ENCODE measurements at places on chromosomes 5 and 9. TPM values are rescaled to one million over a fixed set of nuclear protein-coding genes. Genes with fewer than 3 reads are reported as not detected.

MYMK gene
- total RNA-seq = not detected

PCDHGA1 gene
- 0.22 TPM for total RNA-seq

GABBR2 gene
- total RNA-seq = 9.2 TPM

ZNF658 gene
- 2.9 TPM for total RNA-seq

PRXL2C gene
- total RNA-seq = 14.7 TPM

DBH gene
- total RNA-seq = not detected

FBXO38 gene
- total RNA-seq = 52.9 TPM

GRCh38 chr5:54463713-54464112 is 8.2 kb downstream of the HSPB3 start:
- no peak overlapping the region for H3K4me3 ChIP-seq
- H3K4me1 ChIP-seq = no peaks in the 10 kb centered on the region
- no peak overlapping the region for H3K27ac ChIP-seq
- DNase-seq = no peak

- no peak overlapping the region for H3K27ac ChIP-seq
- DNase-seq = no peak
- H3K4me1 ChIP-seq = no peaks in the 10 kb centered on the region
- H3K27me3 ChIP-seq = no peaks in the 10 kb centered on the region
Observed at GRCh38 chr9:138076650-138077009, 199.0 kb downstream of the CACNA1B start.

DNA sequence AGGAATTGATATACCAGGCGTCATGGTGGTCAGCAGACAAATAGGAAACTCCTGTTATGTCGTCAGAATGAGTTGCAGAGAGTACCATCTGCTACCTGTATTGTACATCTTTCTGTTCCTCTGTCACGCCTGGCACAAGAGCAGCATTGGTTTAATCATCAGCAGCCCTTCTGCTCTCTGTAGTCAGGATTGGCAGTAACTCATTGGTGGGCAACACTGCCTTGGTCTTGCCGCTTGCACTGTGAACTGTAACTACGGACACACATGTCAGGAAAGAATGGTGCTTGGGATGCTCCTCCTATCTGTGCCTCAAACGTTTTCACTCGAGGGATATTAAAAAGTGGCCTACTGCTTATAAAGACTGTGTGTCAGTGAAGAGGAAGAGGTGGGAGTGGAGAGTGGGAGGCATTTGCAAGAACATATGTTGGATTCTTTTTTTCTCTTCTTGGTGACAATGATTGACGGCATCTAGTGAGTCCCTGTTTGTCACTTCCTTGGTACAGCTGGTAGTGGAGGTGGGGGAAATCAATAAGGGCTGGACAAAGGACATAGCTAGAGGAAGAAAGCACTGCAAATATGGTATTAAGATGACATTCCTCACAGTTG is 76.6 kb downstream of the F2RL2 start:
- no peak for DNase-seq
- no peak overlapping the region for H3K4me3 ChIP-seq
- H3K36me3 ChIP-seq = no peaks in the 10 kb centered on the region

GRCh38 chr5:62450259-62450658 is 37.7 kb downstream of the IPO11 start:
- H3K4me1 ChIP-seq = no peaks in the 10 kb centered on the region
- H3K36me3 ChIP-seq = peaks cover 2% of the 10 kb centered on the region
- DNase-seq = no peak
- H3K27ac ChIP-seq = no peak overlapping the region
- no peaks in the 10 kb centered on the region for H3K27me3 ChIP-seq

- no peaks in the 10 kb centered on the region for H3K27me3 ChIP-seq
- no peak overlapping the region for H3K4me3 ChIP-seq
- no peak for DNase-seq
- no peaks in the 10 kb centered on the region for H3K36me3 ChIP-seq
- no peaks in the 10 kb centered on the region for H3K4me1 ChIP-seq
- H3K27ac ChIP-seq = no peak overlapping the region
Observed at GRCh38 chr9:72772661-72773060, 180.2 kb downstream of the ALDH1A1 start.

GRCh38 chr9:105483618-105484017 is 35.8 kb downstream of the FSD1L start:
- H3K36me3 ChIP-seq = no peaks in the 10 kb centered on the region
- H3K27ac ChIP-seq = no peak overlapping the region
- no peak for DNase-seq
- H3K27me3 ChIP-seq = no peaks in the 10 kb centered on the region

DNA sequence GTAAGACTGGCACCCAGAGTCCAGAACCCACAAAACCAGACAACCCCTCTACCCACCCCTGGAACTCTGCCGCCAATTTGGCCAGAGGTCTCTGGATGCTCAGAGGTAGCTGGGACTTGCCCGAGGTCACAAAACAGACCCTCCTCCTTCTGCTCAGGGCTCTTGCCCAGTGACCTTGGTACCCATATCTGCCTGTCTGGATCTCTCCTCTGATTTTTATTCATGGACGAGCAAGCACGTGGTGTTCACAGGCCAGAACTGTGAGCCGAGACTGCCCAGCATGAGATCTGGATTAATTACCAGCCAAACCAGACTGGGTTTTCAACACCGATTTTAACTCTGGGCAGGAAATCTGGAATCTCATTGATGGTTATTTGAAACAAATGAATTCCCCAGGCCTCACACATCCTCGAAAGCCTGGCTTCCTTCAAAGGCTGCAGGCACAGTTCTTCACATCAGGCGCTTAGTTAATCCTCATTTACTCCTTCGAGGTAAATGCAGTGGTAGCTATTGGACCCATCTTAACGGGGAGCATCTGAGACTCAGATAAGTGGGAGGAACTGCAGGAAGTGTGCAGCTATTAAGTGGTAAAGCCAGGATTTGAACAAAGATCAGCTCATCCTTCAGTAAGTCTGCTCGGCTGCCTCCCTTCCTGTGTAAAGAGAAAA is 21.4 kb downstream of the COL27A1 start:
- no peak overlapping the region for H3K4me3 ChIP-seq
- H3K4me1 ChIP-seq = peaks cover 24% of the 10 kb centered on the region
- no peak for DNase-seq
- H3K36me3 ChIP-seq = no peaks in the 10 kb centered on the region

DNA sequence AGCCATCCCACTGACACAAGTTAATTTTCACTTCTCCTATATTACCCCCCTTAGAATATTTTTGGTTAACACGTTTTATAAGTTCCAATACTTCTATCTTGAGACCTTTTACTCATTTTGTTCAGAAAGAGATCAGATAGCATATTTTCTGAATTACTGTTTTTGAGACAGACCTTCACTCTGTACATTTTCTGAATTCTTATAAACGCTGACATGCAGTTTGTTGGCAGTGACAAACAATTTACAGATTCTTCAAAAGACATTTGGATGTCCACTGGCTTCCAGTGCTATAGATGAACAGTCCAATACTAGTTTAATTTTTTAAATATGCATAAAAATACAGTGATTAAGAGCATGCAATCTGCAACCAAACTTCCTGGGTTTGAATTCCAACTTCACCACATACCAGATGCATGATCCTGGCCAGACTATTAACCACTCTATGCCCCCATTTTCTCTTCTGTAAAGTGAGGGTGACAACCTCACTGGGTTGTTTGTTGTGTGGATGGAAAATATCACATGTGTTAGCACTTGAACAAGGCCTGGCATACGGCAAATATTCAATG is 142.1 kb downstream of the AGTPBP1 start:
- H3K36me3 ChIP-seq = no peaks in the 10 kb centered on the region
- DNase-seq = no peak
- H3K4me1 ChIP-seq = no peaks in the 10 kb centered on the region
- H3K4me3 ChIP-seq = no peak overlapping the region

DNA sequence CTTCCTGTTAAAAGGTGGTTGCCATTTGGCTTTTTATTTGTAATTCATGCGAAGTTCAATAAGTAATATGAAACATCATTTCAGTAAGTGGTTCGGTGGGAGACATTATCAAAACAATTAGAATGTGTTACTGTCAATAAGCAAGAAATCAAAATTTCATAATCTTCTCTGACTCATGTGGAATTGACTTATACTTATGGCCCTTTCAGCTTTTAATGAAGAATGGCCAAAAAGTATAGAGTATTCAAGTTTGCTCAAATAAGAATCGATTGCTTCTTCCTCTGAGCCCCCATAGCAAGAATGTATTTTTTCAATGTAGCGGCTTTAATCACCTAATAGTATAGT is 174.5 kb downstream of the AOPEP start:
- DNase-seq = no peak
- H3K27ac ChIP-seq = no peak overlapping the region
- H3K27me3 ChIP-seq = no peaks in the 10 kb centered on the region
- no peak overlapping the region for H3K4me3 ChIP-seq

GRCh38 chr5:157578079-157578780 is 2.7 kb upstream of the ADAM19 start:
- H3K27ac ChIP-seq = no peak overlapping the region
- H3K4me1 ChIP-seq = peaks cover 13% of the 10 kb centered on the region
- DNase-seq = no peak
- no peaks in the 10 kb centered on the region for H3K36me3 ChIP-seq
- no peak overlapping the region for H3K4me3 ChIP-seq
- peaks cover 7% of the 10 kb centered on the region for H3K27me3 ChIP-seq

DNA sequence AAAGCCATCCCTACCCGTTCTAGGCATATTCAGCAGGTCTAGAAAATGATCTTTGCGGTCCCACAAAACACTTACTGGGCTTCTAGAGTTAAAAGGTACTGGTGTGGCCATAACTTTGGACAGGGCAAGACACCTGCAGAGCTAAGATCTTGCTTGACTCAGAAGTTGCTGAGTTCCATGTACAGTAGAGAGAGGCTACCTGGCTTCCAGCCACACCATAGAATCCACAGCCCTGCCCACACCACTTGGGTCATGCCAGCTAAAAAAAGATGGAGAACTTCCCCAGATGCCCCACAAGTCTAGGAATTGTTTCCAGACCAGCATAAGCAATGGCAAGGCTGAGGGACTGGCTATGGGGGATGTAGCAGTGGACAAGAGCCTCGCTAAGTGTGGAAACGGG is 52.1 kb downstream of the ABCA1 start:
- H3K4me1 ChIP-seq = peaks cover 32% of the 10 kb centered on the region
- no peak overlapping the region for H3K4me3 ChIP-seq
- H3K36me3 ChIP-seq = no peaks in the 10 kb centered on the region
- H3K27ac ChIP-seq = no peak overlapping the region
- H3K27me3 ChIP-seq = no peaks in the 10 kb centered on the region

DNA sequence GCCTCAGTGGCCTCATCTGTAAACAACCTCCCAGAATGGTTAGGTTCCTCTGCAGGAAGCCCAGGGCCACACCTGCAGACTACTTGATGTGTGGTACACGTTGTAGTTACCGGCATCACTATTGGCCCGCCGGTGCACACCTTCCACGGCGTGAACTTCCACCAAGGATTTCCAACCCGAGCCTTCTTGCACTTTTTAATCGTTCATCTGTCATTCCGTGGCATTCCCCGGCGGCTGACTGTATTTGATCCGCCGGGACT is 5.3 kb upstream of the TRIM41 start:
- peaks cover 4% of the 10 kb centered on the region for H3K27me3 ChIP-seq
- H3K4me3 ChIP-seq = no peak overlapping the region
- H3K27ac ChIP-seq = no peak overlapping the region
- peaks cover 14% of the 10 kb centered on the region for H3K4me1 ChIP-seq

DNA sequence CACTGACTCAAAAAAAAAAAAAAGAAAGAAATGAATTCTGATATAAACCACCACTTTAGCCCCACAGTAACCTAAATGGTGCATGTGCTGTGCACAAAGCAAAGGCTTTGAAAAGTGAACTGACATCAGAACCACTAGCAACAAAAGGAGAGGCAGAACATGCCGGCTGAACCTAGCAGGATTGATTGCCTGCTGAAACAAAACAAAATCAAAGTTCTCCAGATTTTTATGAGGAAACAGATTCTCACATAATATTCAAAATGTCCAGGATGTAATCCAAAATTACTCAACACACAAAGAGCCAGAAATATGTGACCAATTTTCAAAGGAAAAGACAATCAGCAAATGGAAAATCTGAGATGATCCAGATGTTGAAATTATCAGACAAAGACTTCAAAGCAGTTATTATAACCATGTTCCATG is 37.9 kb downstream of the UBTD2 start:
- no peak overlapping the region for H3K27ac ChIP-seq
- no peaks in the 10 kb centered on the region for H3K4me1 ChIP-seq
- no peaks in the 10 kb centered on the region for H3K36me3 ChIP-seq
- H3K4me3 ChIP-seq = no peak overlapping the region

- H3K27me3 ChIP-seq = no peaks in the 10 kb centered on the region
- H3K4me1 ChIP-seq = peaks cover 10% of the 10 kb centered on the region
- H3K4me3 ChIP-seq = no peak overlapping the region
- no peaks in the 10 kb centered on the region for H3K36me3 ChIP-seq
Observed at GRCh38 chr9:5621327-5621726, 7.6 kb upstream of the RIC1 start.

DNA sequence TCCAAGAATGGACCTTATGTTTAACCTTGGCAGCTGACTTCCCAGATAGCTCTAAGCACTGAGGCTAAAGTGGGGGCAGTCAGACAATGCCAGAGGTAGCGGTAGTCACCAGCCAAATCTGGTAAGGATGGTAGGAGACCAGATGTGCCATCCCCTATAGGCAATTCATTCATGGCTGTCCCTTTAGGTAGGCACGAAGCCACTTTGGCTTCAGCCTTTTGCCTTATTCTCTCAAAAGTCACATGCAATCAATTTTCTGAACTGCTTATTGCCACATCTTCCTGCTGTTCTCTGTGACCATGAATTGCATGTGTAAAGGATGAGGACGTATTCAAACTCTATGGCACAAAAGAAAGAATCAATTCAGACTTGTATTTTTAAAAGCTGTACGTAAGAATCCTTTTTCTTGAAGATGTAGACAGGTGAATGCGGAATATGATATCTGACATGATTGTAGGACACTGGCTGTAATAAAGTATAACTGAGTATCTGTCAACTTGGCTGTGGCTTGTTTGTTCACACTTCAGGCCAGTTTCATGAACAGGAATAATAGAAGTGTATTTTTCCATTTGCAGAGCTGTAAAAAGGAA is 611.7 kb downstream of the NR2F1-AS1 start:
- H3K27ac ChIP-seq = no peak overlapping the region
- H3K4me1 ChIP-seq = no peaks in the 10 kb centered on the region
- no peaks in the 10 kb centered on the region for H3K27me3 ChIP-seq
- no peak for DNase-seq
- H3K4me3 ChIP-seq = no peak overlapping the region

DNA sequence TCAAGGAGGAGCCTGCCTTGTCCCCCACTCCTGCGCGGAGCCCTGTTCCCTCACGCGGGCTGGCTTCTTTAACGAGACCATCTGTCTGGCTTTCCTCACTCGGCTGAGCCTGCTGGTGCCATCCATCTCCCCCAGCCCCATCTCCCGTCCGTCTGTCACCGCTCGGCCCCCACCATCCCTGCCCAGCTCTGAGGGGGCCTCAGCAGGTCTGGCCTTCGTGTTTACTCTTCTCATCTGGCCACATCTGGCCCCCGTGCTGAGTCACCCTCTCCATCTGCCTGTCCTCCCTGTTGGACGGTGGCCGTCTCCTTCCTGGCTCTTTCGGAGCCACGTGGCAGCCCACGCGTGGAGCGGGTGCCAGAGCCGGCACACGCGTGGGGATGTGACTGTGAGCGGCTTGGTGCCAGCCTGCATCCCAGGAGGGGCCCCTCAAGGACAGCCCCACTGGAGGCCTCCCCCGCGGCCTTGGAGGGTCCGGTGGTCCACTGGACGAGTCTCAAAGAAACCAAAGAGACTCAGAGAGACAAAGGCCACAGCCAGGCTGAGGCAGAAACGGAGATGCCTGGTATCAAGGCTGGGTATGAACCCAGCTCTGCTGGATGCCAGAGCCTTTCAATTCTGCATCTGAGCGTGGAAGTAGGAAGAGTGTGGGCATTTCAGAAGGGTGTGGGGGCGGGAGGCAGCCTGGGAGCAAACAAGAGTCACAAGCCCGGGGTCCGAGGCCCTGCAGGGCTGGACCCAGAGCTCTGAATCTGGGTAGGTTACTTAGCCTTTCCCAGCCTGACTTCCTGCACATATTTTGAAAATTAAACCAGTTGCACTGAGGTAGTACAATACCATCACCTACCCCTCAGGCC is 76.7 kb upstream of the UNC5A start:
- H3K36me3 ChIP-seq = no peaks in the 10 kb centered on the region
- no peak for DNase-seq
- H3K27me3 ChIP-seq = peaks cover 5% of the 10 kb centered on the region
- H3K27ac ChIP-seq = no peak overlapping the region
